A549 treated with CORT108297 at 1 μM for 4 hours (cell line): ENCODE measurements at places on chromosomes 6 and 20. TPM values are rescaled to one million over a fixed set of nuclear protein-coding genes. Genes with fewer than 3 reads are reported as not detected.

The APCDD1L gene
- total RNA-seq, result 0.03 to 0.08 TPM (median 0.07 TPM) in 5 replicates

The SDCBP2 gene
- 0.95 to 1.4 TPM (median 1.3 TPM) in 5 replicates for total RNA-seq

The GATA5 gene
- 0.53 to 0.92 TPM (median 0.81 TPM) in 5 replicates for total RNA-seq

The CARMIL1 gene
- total RNA-seq, result 7.1 to 9.4 TPM (median 7.7 TPM) in 5 replicates
